ENCODE measurements at places on chromosomes 6 and 20. TPM values are rescaled to one million over a fixed set of nuclear protein-coding genes. Genes with fewer than 3 reads are reported as not detected.

The ADGRB3 gene
- total RNA-seq = not detected

The PAQR8 gene
- total RNA-seq = 4.8 TPM

The ASIP gene
- not detected for total RNA-seq

The GTSF1L gene
- not detected for total RNA-seq

The RHAG gene
- total RNA-seq = not detected

The TGM2 gene
- 2,042 TPM for total RNA-seq

The BEND3 gene
- total RNA-seq = 5.5 TPM

The GPR6 gene
- not detected for total RNA-seq

The SLPI gene
- not detected for total RNA-seq

The AGER gene
- total RNA-seq = not detected

The PRKN gene
- 0.30 TPM for total RNA-seq

The ADGB gene
- total RNA-seq = not detected

The PPP1R3D gene
- total RNA-seq = 5.6 TPM

The LINC00237 gene
- not detected for total RNA-seq

The COL12A1 gene
- 534 TPM for total RNA-seq

The PRPH2 gene
- total RNA-seq = 4.9 TPM

The LEMD2 gene
- total RNA-seq = 58.3 TPM
